ENCODE measurements at places on chromosomes 5 and 9.

GRCh38 chr5:81895307-81895706 is 76.5 kb upstream of the ATG10 start:
- no peak for DNase-seq

DNA sequence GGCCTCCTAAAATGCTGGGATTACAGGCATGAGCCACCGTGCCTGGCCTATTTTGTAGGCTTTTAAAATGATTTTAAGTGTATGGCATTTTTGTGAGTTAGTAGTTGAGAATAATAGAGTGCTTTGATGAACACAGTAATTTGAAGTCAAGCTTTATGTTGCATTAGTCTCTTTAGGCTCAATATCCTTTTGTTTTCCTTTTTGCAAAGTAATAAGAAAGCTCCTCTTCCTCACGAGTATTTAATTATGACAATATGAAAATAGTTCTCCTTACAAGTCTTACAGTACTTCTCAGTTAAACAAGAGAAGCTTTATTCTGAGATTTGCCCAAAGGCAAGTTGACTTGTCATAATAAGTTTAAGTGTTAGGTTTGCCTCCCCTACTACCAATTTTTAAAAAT is 69.0 kb downstream of the TJP2 start:
- no peak for DNase-seq

DNA sequence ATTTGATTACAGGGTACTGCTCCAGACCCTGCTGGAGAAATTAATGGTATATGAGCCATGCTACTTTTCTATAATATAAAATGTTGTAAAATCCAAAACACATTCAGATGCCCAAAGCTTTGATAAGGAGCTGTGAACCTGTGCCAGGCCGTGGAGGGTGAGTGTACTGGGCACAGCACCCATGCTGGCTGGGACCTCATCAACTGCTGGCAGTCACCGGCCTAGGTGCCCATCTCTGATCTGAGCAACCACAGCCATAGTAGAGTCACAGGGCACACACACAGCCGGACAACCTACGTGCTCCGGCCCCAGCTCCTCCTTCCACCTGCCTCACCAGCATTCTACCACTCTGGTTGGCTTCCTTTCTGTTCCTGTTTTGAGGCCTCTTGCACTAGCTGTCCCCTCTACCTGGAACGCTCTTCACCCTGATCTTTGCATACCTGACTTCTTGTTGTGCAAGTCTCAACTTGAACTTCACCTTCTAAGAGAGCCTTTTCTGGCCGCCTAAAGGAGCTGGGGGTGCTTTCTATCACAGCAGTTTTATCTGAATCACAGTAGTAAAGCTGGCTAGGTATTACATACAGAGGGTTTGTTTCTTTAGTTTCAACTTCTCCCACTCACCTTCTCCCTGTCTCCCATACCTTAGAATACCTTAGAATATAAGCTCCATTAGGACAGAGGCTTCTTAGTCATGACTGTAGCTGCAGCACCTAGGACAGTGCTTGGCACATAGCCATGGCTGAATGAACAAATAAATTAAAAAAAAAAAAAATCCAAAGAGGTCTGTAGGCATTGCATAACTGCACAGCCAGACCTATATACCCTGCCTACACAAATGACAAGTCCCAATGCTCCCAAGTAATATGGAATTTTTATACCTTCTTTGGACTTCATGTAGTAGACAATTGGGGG is 51.7 kb downstream of the MED27 start:
- DNase-seq = no peak

DNA sequence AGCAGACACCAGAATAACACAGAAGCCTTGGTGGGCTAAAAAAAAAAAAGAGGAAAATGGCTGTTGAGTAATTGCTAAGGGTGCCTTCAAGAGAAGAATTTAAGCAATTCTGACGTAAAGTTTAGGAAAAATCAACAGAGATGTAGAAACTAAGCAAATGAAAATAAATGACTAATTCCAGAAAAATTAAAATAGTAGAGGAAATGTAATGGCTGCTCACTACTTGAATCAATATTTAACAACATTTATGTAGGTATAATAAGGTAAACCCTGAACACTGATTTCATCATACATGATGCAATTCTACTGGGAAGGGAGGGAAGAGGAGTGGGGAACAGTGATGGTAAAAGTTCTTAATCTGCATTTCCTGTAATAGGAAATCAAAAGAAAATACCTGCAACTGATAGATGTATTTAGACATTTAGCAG is 41.4 kb downstream of the PUM3 start:
- DNase-seq = no peak

GRCh38 chr9:21741151-21741550 is 61.3 kb upstream of the MTAP start:
- no peak for DNase-seq

DNA sequence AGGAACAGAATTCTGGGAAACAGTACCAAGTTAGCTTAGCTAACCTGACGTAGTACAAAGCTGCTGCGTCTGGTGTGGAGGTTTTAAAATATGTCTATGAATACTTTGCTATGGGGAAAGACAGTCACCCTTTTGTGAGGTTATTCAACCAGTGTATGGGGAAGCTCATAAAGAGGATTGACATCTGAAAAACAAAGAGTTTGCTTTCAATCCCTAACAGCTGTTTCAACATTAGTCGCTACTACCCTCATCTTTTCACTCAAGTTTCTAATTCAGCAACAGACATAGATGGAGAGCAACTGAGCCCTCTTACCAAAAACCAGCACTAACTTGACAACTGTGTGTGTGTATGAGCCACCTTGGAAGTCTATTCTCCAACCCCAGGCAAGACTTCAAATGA is 7.8 kb upstream of the MSANTD3 start:
- DNase-seq = no peak

GRCh38 chr5:172003746-172004145 is 2.7 kb downstream of the FBXW11 start:
- DNase-seq = no peak

DNA sequence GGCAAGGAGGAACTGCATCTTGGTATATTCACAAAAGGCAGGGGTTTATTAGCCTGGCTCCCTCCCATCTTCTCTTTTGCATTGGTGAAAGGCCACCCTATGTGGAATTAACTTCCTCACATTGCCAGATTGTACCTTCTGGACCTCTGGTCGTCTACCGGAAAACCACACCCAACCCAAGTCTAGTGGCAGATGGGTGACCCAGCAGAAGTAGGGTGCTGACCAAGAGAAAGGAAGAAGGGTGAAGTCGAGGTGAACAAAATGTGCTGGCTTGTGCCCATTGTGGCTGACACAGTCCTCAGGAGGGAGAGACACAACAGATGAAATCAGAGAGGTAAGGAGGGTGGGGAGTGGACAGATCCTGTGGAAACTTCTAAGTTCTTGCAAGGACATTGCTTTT is 39.8 kb upstream of the DAP start:
- no peak for DNase-seq

GRCh38 chr5:69364850-69365249 is 4.5 kb downstream of the AK6 start:
- DNase-seq = no peak

- no peak for DNase-seq
Observed at GRCh38 chr9:78001946-78002731, 29.5 kb downstream of the GNAQ start.

DNA sequence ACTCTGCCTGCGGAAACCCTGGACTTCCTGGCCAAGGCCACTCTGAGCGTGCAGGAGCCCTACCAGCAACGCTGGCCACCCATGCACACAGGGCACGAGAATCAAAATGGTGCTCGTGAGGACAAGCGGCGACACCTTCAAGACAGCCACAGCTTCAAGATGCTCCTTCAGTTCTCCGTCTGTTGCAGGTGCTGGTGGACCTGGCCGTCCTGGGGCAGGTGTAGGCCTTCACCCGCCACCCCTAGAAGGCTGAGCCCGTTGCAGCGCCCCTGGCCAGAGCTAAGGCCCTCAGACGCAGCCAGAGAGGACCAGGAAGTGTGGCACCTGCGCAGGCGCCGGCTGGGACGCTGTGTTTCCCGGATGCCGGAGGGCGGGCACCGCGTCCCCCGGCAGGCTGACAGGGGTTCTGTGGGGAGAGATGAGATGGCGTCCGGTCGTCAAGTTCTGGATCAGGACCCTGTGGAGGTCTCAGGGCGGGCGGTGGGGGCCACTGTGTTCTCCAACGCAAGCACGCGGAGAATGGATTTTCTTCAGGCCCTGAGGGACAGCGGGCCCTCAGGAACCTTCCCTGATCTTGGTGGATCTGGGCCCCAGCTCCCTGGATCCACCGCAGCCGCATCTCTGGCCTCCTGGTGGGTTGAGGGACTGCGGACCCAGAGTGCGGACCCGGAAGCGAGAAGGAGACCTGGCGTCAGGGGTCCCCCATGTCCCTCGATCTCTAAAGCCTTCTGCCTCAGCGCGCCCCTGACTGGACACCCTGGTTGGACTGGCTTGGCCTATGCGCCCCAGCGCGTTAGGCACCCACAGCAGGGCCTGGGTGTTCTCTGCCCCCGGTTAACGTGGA is 1770.8 kb upstream of the CDH9 start:
- DNase-seq = no peak

- DNase-seq = no peak
Observed at GRCh38 chr5:138983984-138984383, 108.8 kb upstream of the LRRTM2 start.

GRCh38 chr5:157365732-157366131 is 94.3 kb upstream of the NIPAL4 start:
- DNase-seq = no peak
